ENCODE measurements at places on chromosomes 11 and 22.
A peak's percentile ranks its signal among the peaks of the same experiment; 100 is the strongest.

GRCh38 chr22:48382197-48382596, 1445.5 kb downstream of the BRD1 start:
- no peak for DNase-seq

GRCh38 chr11:1055109-1055703, 18.7 kb upstream of the MUC6 start:
- no peak for DNase-seq

- DNase-seq: no peak
These were observed 24.1 kb upstream of the PHOX2A start for GRCh38 chr11:72267956-72268617.

GRCh38 chr11:129141748-129142523, 50.2 kb downstream of the ARHGAP32 start:
- no peak for DNase-seq

DNA sequence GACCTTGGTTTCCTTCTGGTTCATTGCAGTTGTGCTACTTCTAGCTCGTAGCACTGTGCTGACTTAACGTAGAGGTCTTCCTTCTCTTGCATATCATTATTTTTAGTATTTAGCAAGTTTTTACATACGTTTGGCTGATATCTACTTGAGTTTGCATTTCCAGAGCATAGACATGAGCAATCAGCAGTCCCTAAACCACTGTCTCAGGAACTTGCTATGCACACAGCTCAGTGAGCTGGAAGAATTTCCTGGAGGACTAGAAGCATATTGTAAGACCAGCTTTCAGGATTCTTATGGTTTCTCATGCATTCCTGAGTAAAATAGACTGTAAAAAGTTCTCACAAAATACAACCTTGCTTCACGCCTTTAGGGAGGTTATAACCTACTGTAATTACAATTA, 226.7 kb upstream of the PDGFD start:
- no peak for DNase-seq

DNA sequence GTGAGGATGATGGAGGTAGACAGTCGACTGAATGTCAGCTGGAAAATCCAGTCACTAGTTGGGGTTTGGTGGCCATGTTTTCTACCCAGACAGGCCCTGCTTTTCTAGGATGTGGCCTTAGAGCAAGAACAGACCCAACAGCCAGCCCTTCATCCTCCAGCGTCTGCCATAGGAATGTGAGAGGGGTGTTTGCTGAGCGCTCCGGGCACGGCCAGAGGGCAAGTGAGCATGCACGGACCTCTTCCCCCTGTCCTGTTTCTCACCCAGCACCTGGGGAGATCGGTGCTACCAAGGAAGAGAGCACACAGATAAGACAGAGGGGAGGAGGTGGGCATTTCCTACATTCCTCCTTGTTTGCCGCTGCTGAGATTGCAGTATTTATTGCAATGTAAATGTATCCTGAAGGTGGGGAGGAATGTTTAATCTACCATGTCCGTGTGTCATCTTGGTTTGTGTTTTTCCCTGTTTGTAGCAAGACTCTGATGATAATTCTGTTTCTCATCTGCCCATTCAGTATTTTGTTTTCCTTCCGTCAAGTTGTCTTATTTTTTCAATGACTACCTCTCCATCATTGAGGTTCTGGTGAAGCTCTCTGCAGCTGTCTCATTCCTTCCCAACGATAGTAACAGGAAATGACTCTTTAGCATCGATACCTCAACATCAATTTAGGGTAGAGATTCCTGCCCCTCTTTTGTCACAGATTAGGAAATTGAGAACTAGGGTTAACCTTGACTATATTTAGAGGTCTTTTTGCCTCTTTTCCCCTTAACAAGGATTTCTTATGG, 4.9 kb upstream of the ATF4 start:
- DNase-seq: no peak

GRCh38 chr22:49573109-49573765, 254.4 kb downstream of the BRD1 start:
- no peak for DNase-seq

GRCh38 chr11:44269369-44270351, 40.3 kb downstream of the ALX4 start:
- DNase-seq: no peak

- DNase-seq: no peak
These were observed 24.9 kb downstream of the WNT11 start for GRCh38 chr11:76181371-76181770.

DNA sequence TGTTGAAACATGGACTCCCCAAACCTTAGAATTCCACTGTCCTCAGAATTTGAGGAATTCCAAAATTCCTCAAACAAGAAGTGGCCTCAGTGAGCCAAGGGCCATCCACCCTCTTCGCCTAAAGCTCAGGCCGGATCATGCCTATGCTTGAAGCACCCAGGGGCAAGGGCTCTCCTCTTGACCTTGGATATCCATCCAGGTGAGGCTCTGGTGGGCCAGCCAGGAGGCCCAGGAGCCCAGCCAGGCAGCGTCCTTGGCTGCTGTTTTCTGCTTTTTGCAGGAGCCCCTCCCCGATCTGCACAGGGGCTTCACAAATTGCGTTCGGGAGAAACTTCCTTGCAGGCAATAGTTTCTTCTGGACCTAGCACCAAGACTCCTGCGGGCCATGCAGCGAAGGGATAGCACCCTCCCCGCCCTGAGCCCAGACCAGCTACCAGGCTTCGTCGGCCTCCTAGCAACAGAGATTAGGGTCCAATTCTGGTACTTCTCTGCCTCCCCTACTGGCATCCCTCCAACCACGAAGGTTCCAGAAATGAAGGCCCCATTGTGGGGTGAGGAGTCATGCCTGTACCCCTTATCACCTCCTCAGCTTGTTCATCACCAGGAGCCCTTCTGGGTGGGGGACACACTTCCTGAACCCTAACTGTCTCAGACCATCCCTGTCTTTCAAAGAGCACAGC, 2.0 kb downstream of the PHLDA2 start:
- DNase-seq: no peak

DNA sequence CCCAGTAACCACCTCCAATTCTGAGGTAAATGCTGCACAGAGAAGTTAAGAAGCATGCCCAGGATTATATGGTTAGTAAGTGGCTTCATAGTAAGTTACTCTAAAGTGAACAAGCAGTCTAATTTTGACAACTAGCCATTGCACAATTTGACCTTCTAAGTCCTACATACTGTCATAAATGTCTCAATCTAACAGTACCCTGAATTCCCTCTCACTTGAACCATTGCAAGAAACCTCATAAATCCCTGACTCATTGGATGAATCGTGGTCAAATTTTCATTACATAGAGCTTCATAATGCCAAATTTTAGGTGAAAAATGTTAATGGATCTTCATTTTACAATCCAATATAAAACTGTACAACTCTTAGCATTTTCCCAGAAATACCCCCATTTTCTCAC, 217.3 kb upstream of the GRIA4 start:
- DNase-seq: no peak

DNA sequence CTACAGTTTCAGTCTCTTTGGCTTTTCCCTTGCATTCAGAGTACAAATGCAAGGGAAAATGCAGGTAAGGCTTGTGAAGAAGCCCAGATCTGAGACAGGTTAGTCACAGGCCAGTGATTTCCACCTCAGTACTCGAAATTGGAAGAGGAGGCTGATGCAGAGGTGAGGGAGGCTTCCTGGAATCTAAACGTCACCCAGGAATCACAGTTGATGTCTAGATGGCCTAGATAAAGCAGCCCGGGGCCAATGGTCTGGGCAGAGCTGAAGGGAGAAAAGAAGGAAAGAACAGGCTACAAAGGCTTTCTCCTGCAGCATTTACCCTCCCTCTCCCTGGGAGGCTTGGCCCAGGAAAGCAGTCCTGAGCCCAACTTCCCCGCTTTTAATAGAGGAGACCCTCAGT, 8.5 kb downstream of the TRIM6 start:
- no peak for DNase-seq

- DNase-seq: peak; percentile 56
These were observed 21.9 kb upstream of the POLD3 start for GRCh38 chr11:74570266-74571061.

- no peak for DNase-seq
These were observed 42.4 kb upstream of the TH start for GRCh38 chr11:2213890-2214526.

DNA sequence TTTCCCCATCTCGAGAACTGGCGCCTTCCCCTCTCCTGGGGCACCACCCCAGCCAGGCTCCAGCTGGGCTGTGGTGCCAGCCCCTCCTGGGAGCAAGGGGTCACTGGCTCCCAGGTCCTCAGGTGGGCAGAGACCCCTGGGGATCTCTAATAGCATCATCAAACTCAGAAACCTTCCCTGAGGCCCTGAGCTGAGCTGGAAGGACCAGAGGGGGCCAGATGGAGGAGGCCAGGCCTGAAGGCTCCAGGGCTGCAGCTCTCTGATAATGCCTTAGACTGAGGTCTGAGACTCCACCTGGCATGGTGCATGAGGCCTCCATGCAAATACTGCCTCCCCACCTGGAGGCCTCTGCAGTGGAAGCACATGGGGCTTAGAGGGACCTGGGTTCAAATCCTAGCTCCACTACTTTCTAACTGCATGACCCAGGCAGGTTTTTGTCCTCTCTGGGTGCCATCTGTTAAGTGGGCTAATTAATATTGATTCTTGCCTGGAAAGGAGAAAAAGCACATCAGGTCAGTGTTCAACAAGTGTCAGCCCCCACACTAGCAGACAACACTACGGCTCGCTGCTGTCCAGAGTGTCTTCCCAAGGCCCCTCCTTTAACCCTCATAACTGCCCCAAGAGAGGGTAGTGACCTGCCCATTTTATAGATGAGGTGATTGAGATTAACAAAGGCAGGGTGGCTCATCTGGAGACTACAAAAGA, 1.5 kb downstream of the MAPK8IP1 start:
- no peak for DNase-seq

DNA sequence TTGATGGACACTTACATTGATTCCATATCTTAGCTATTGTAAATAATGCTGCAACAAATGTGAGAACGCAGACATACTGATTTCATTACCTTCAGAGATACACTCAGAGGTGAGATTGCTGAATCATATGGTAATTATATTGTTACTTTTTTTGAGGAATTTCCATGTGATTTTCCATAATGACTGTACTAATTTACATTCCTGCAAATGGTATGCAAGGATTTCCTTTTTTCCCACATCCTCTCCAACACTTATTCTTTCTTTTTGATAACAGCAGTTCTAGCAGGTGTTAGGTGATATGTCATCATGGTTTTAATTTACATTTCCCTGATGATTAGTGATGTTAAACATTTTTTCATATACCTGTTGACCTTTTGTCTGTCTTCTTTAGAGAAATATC, 207.7 kb downstream of the C11orf87 start:
- no peak for DNase-seq

DNA sequence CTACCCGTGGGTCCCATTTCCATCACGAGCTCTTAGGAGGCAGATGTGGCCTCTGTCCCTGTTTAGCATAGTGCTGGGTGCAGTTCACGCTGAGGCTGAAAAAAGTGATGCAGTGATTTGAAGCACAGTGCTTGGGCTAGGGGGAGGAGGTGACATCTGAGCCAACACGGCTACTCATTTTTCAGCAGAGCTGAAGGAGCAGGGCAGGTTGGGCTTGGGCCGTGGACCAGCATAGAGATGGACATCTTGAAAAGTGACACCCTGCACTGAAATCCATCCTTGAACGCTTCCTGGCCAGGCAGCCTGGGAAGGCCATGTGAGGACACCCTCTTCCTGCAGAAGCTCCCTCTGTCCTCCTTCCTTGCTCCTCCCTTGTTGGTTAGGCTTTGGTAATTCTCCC, 66.4 kb downstream of the ADAMTS15 start:
- DNase-seq: no peak

DNA sequence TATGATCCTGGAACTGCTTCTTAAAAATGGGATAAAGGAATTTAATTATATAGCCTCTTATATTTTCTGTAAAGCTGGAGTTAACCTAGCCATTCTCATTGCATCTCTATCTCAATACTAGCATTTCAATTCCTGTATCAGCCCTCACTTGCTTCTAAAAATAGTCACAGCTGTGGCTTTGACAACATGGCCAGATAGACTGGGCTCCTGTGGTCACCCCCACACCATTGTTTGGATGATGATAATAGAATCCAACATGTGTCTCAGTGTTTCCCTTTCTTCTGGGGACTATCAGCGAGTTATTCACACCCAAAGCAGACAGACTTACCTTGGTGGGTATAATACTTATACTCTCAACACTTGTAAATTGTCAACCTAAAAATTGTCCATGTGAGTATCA, 6.9 kb downstream of the VWA5A start:
- no peak for DNase-seq

DNA sequence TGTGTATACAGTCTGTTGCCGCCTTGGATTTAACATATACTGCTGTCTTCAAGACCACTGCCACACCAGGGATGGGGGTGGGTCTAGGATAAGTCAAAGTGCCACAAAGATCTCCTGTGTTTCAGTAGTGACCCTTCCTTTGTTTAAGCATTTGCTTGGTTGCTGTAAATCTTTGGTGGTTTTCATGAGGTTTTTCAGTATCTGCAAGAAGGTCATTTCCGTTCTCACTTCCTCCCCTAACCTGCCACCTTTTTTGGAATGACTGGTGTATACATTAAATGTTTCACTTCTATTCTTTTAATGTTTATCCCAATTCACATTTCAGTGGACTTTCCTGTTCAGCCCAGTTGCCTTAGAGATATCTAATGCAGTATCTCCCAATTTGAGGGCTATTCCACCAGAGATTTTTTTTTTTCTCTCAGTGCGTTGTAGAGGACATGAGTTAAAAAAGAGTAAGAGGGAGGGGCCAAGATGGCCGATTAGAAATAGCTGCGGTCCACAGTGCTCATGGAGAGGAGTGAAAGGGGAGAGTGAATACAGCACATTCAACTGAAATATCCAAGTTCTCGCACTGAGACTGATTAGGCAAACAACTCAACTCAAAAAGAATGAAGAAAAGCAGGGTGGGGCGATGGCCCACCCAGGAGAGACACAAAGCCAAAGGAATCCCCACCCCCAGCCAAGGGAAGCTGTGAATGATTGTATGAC, 43.2 kb downstream of the USP47 start:
- DNase-seq: no peak

- no peak for DNase-seq
These were observed 16.2 kb upstream of the USP2 start for GRCh38 chr11:119397740-119398139.

DNA sequence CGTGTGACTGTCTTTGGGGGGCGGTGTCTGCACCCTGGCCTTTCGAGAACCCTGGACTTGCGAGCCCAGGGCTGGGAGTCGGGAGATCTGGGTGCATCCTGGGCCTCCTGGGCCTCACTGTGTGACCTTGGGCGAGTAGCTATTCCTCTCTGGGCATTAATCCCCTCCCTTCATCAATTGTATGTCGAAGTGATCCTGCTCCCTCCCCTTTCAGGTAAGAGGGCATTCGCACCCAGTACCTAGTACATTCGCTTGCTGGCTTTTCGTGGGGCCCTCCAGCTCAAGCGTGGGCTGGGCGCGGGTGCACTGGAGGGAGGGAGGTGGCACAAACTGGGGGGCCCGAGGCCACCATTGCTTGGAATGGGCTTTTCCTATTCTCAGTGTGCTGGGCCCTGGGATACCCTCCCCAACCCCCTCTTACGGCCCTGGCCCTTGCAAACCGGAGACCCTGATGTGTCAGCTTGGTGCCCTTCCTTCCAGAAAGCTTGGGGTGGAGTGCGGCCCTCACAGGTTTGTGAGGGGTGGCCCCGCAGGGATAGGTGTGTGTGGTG, 530 bp downstream of the USP35 start:
- no peak for DNase-seq

- DNase-seq: no peak
These were observed 16.9 kb upstream of the AMOTL1 start for GRCh38 chr11:94751218-94751609.
